ENCODE measurements at places on chromosomes 1 and 21.

DNA sequence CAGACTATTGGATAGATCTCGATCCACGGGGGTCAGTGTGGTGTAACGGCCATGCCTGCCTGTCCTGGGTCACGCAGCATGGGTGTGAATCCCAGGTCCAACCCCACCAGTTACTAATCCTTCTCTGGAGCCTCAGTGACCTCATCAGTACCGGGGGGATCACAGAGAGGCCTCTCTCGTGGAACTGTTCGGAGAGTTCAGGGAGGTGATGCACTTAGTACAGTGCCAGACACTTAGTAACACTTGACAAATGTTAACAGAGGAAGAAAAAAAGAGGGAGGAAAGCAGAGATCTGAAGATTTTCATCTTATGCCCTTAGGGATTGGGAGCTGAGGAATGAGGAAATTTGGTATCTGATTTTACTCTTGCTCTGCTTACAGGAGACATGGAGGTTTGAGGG lies 2.9 kb downstream of the ABCA4 start:
- no peak for DNase-seq

DNA sequence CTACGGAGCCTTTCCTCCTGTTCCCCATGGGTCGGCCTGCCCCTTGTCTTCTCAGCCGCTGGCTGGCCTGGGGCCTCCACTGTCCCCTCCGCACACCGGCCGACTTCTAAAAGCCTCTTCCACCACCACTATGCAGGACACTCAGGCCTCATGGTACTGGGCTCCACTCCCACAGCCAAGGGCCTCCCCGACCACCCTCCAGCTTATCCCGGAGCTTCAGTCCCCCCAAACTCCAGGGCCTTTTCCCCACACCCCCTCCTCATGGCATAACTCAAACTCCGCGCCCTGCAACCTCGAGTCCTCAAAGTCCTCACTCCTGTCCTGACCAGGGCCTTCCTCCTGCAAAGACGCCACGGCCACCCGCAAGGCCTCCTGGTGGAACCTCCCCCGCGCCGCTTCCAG lies 2.0 kb downstream of the LRRC41 start:
- no peak for DNase-seq

- no peak for DNase-seq
Observed at GRCh38 chr1:28441674-28442073, 64.2 kb upstream of the RCC1 start.

GRCh38 chr1:34865573-34865972 lies 6.0 kb upstream of the SMIM12 start:
- DNase-seq, result no peak

DNA sequence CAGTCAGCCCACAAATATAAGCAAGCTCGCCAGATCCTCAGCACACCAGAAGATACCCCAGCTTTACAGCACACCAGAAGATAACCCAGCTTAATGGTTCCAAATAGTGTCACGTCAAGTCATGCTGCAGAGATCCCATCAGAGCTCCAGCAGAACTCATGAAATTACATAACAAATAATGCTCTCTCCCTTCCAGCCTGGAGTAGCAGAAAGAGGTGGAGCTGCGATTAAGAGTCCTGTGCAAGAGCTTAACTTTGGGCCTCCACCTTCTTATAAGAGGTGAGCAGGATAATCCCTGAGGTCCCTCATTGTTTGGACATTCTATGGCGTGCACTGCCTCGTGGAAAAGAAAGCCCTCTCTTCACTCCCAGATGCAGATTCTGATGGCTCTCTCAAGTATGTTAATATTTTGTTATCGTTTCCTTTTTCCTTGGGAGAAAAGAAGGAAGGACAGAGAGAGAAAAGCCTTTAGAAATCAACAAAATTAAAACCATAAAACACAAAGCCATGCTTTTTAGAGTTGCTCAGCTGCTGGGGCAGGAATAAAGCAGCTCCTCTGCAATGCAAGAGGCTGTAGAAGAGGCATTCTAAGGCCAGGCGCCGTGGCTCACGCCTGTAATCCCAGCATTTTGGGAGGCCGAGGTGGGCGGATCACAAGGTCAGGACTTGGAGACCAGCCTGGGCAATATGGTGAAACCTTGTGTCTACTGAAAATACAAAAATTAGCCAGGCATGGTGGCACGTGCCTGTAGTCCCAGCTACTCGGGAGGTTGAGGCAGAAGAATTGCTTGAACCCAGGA lies 59.1 kb downstream of the GLUL start:
- no peak for DNase-seq

DNA sequence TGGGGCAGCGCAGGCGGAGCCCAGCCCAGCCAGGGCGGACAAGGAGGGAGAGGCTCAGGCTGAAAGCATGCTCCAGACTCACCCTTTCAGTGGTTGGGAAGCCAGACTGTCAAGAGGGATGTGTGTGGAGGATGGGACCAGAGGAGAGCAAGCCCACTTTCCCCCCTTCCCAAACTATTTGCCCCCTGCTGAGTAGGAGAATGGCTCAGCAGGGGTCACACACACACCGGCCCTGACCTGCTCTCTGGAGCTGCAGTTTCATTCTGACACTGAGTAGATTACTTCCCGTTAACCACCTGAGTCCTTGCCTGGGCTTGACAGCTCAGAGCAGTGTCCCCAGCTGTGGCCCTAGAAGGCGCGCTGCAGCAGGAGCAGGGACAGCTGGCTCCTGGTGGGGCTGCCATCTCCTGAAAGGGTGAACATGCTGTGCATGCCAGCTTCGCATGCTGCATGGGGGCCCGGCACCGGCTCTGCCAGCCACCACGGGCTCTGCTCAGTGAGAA lies 51.6 kb upstream of the CNTN2 start:
- no peak for DNase-seq

GRCh38 chr1:200483491-200484143 lies 73.8 kb upstream of the ZNF281 start:
- peak; percentile 61 for DNase-seq

- DNase-seq, result no peak
Observed at GRCh38 chr21:21003701-21004100, 5.5 kb downstream of the NCAM2 start.

All from stimulated activated CD4-positive, alpha-beta T cell treated with anti-CD3 and anti-CD28 coated beads, TNF-alpha, amount 100 ng/mL, for 48 hours (primary cell).